Keratinocyte (primary cell): ENCODE measurements at places on chromosomes 2 and 18. TPM values are rescaled to one million over a fixed set of nuclear protein-coding genes. Genes with fewer than 3 reads are reported as not detected.
A peak's percentile ranks its signal among the peaks of the same experiment; 100 is the strongest.

GRCh38 chr18:24306201-24306600 lies 91.4 kb downstream of the OSBPL1A start:
- no peak overlapping the region for H3K27ac ChIP-seq
- H3K36me3 ChIP-seq, result no peaks in the 10 kb centered on the region

- H3K4me3 ChIP-seq, result no peak overlapping the region
- H3K27ac ChIP-seq, result no peak overlapping the region
- H3K27me3 ChIP-seq, result no peaks in the 10 kb centered on the region
- H3K4me1 ChIP-seq, result no peaks in the 10 kb centered on the region
- H3K36me3 ChIP-seq, result no peaks in the 10 kb centered on the region
These were observed 304.2 kb upstream of the MC4R start for GRCh38 chr18:60676815-60677214.

DNA sequence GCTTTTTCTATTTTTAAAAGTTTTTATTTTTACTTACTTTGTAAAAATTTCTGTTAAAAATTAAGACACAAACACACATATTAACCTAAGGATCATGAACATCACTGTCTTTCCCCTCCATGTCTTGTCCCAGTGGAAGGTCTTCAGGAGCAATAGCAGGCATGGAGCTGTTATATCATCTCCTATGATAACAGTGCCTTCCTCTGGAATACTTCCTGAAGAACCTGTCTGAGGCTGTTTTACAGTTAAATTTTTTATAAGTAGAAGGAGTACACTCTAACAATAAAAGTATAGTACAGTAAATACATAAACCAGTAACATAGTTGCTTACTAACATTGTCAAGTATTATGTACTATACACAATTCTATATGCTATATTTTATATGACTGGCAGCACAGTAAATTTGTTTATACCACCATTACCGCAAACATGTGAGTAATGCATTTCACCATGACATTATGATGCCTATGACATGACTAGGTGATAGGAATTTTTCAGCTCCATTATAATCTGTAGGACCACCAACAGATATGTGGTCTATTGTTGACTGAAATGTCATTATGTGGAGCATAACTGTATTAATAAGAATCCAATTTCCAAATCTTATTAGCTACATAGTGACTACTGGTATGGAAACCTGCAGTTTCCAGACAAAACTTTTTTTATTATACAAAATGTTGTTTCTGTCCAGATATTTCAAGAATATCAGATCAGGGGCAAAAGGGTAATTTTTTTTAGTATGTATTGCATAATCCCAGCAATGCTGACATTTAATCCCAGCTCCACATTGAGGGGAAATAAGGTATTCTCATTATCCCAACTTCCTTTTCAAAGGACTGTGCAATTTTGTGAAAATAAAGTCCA lies 337.2 kb upstream of the SLC39A10 start:
- no peak for DNase-seq
- H3K27ac ChIP-seq, result peak overlapping the region; percentile 65
- no peak overlapping the region for H3K4me3 ChIP-seq
- no peaks in the 10 kb centered on the region for H3K36me3 ChIP-seq
- peaks cover 42% of the 10 kb centered on the region for H3K4me1 ChIP-seq
- H3K27me3 ChIP-seq, result no peaks in the 10 kb centered on the region

GRCh38 chr2:152126664-152127063 lies 27.8 kb upstream of the CACNB4 start:
- no peak overlapping the region for H3K4me3 ChIP-seq
- no peak overlapping the region for H3K27ac ChIP-seq
- no peak for DNase-seq
- no peaks in the 10 kb centered on the region for H3K27me3 ChIP-seq

The AKAIN1 gene
- polyA plus RNA-seq, result not detected in 3 replicates

- H3K36me3 ChIP-seq, result no peaks in the 10 kb centered on the region
- no peaks in the 10 kb centered on the region for H3K27me3 ChIP-seq
- no peaks in the 10 kb centered on the region for H3K4me1 ChIP-seq
- H3K4me3 ChIP-seq, result no peak overlapping the region
- DNase-seq, result no peak
- no peak overlapping the region for H3K27ac ChIP-seq
These were observed 1146.6 kb upstream of the ZEB2 start for GRCh38 chr2:145666552-145666951.

- H3K27ac ChIP-seq, result no peak overlapping the region
- H3K4me1 ChIP-seq, result no peaks in the 10 kb centered on the region
- no peak for DNase-seq
- H3K27me3 ChIP-seq, result no peaks in the 10 kb centered on the region
- H3K36me3 ChIP-seq, result no peaks in the 10 kb centered on the region
- H3K4me3 ChIP-seq, result no peak overlapping the region
These were observed 40.4 kb downstream of the COL3A1 start for GRCh38 chr2:189014449-189015138.

The STK39 gene
- 10.5 to 20.7 TPM (median 14.0 TPM) in 3 replicates for polyA plus RNA-seq

DNA sequence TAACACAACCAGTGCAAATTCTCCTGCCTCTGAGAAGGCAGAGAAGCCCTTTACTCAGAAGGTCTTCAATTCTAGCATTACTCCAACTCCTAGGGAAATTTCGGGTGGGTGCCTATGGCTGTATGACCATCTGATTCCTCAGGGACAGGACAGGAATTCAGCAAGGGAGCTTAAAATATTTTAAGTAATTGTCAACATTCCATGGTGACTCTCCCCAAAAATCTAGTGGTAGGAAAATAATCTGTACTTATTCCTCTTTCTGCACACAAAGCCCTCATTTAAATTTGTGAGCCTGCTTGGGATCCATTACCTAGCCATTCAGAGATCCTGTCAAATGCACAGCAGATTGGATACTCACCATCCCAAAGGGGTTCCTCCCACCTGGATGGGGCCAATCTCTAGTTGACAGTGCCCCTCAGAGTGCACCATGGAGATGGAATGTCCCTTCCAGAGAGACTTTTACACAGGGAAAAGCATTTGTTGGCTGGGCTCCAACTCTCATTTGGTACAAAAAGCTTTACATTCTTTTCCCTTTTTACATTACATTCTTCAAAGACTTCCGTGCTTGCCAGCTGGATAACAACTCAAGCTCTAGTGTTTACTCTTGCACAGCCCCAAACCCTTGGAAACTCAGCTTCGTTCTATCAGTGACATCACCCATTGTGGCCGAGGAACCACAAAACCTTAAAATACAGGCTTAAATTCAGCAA lies 3.1 kb upstream of the TMEM150A start:
- no peak overlapping the region for H3K27ac ChIP-seq
- H3K4me1 ChIP-seq, result peaks cover 21% of the 10 kb centered on the region
- DNase-seq, result no peak
- H3K4me3 ChIP-seq, result no peak overlapping the region
- no peaks in the 10 kb centered on the region for H3K27me3 ChIP-seq

GRCh38 chr2:27887830-27888229 lies 2.4 kb downstream of the RBKS start:
- peaks cover 27% of the 10 kb centered on the region for H3K4me1 ChIP-seq
- no peak for DNase-seq
- H3K4me3 ChIP-seq, result no peak overlapping the region
- H3K27me3 ChIP-seq, result no peaks in the 10 kb centered on the region
- no peak overlapping the region for H3K27ac ChIP-seq
- H3K36me3 ChIP-seq, result no peaks in the 10 kb centered on the region

GRCh38 chr2:159960414-159960813 lies 102.0 kb downstream of the PLA2R1 start:
- peak overlapping the region; percentile 91 for H3K27ac ChIP-seq
- H3K27me3 ChIP-seq, result no peaks in the 10 kb centered on the region
- H3K4me1 ChIP-seq, result peaks cover 22% of the 10 kb centered on the region
- no peak overlapping the region for H3K4me3 ChIP-seq
- no peaks in the 10 kb centered on the region for H3K36me3 ChIP-seq
